Chondrocyte (in vitro differentiated cells): ENCODE measurements at places on chromosomes 11 and 22. TPM values are rescaled to one million over a fixed set of nuclear protein-coding genes. Genes with fewer than 3 reads are reported as not detected.
A peak's percentile ranks its signal among the peaks of the same experiment; 100 is the strongest.

The FAM181B gene
- 0.35 to 0.65 TPM (median 0.46 TPM) in 3 replicates for total RNA-seq

DNA sequence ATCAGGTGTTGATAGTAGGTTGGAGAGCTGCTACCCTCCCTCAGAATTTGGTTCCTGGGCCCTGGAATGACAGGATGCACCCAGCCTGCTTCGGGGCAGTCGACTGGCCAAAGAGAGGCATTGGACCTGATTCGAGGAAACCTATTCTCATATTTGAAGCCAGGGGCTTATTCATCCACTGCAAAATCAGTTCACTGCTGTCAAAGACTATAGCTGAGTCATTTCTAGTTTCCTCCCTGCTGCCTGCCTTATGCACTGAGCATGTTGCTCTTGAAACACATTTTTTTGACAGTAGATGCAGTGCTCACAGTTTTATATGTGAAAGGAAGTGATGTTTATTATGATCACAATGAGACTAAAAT is 565.4 kb downstream of the ETS1 start:
- no peak for DNase-seq

DNA sequence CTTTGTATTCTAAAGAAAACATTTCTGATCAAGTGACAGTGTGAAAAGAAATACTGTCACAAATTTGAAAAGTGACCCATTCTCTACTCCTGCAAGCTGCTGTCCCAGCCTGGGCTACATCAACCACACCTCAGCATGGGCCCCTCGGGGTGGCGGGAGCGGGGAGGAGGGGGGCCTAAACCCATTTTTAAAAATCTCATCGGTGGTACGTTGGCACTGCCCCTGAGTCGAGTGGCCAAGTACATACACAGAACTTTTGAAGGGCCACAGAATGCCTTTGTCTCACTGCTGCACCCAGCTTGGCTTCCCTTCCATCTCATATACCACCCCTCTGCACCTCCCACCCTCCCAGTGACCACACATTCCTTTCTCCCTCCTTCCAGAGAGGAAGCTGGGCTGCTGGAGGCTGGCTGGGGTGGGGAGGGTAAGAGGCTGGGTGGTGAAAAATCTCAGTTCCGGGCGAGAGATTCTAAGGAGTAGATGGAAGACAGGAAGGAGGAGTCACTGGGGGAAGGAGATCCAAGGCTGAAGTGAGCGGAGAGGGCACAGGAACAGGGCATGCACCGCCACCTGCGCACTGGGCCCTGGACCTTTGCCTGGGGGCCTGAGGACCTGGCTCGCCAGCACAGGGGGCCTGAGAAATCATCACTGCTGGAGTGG is 21.1 kb downstream of the FXYD6 start:
- DNase-seq, result peak; percentile 37

DNA sequence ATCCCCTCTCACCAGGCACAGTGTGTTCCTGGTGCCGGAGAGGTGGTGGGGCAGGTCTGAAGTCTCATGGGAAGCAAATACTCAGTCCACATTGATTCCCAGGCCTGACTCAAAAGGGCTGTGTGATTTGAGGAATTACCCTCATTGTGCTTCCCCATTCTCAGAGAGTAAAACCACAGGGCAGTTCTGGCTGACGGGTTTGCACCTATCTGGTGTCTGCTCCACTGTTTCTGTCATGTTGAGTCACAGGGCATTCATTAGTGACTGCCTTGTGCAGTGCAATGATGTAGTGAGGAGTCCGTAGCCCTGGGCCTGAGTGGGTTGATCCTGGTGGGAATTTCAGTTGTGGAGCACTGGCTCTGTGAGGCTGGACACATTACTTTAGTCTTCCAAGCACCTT is 85.2 kb upstream of the ARHGAP20 start:
- no peak for DNase-seq

The ADAMTS8 gene
- 0.77 to 1.0 TPM (median 1.0 TPM) in 3 replicates for total RNA-seq

DNA sequence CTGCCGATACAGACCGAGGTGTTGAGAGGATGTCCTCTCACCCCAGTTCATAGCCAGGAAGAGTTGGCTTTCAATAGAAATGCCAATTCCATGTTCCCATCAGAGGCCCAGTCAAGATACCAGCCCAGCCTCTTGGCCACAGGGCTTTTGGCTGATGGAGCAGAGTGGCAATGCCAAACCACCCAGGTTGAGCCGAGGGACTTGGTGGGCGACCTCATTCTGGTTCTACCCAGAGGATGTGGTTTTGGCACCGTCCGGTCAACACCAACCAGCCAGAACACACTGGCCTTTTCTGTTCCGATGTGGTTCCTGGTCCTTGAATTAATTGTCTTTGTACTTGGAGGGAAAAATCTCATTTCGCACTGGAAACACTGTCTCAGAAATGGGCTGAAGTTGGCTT is 60.5 kb downstream of the COMMD9 start:
- no peak for DNase-seq

DNA sequence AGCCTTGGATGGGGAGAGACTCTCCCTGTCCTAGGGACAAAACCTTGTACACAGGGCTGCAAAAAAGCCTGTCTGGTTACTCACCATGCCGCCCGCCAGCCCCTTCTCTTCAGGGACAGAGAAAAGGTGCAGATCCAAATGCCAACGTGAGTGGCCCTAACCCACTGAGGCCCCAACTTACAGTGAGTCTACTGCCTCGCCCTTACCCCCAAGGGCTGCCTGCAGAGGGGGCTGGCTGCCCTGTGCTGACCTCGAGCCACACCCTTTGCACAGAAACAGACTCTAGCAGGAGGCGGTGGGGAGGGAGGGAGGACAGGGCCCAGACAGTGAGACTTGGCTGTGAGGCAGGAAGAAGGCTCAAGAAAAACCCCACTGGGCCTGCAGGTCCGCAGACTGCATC is 13.6 kb upstream of the CHST1 start:
- DNase-seq, result no peak

The ACCS gene
- 5.8 to 14.7 TPM (median 11.1 TPM) in 3 replicates for total RNA-seq

DNA sequence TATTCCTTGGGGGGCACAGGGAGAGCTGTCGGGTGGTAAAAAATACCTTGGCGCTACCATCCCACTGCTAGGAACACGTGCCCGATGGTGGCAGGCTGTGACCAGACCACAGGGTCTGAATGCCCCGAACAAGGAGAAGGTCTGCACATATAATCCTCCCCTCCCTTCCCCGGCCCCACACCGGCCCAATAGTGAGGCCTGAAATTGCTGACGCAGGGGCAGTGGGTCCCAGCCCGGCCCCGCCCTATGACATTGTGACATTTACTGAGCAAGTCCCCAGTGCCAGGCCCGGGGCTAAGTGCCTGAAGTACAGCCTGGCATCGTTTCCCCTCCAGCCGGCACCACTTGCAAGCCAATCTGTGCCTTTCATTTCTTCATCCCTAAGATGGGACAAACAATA is 19.5 kb downstream of the MN1 start:
- DNase-seq, result no peak

DNA sequence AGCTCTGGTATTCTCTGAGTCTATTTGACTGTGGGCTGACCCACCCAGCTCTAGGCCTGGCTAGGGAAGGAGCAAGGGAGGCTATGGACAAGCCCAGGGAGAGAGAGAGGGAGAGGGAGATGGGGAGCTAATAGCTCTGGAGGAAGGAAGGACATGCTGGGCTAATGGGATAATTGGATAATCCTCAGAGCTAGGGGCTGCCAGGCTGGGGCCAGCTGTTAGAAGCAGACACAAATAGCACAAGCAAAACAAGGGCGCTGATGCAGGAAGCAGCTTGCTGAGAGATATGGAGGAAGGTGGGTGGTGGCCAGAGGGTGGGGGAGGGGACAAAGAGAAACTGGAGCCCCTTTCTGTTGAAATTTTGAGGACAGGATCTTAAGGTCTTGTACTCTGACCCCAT is 23.2 kb downstream of the ADORA2A start:
- DNase-seq, result no peak

- no peak for DNase-seq
Observed at GRCh38 chr11:59918987-59919589, 19.1 kb upstream of the OOSP1 start.

- no peak for DNase-seq
Observed at GRCh38 chr11:111395749-111396148, 16.7 kb upstream of the POU2AF1 start.

The KRTAP5-8 gene
- not detected in 3 replicates for total RNA-seq

DNA sequence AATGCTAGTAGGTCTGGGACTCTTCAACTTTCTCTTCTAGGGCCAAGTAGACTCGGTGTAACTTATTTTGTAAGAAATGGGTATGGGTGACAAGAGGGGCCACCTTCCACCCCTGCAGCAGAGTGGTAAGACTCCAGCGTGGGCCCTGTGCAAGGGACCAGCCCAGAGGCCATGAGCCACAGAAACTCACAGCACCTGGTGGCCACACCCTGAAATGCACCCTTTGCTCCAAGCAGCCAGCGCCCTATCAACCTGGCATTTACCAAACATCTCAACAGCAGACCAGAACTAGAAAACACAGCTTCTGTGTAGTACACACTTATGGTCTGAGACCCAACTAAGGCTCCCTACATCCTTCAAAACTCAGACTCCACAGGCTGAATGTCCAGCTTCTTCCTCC is 5.7 kb downstream of the CDCA5 start:
- no peak for DNase-seq

The CCDC83 gene
- not detected in 3 replicates for total RNA-seq

The MS4A10 gene
- total RNA-seq, result not detected in 3 replicates

- DNase-seq, result no peak
Observed at GRCh38 chr11:625636-626268, 997 bp upstream of the CDHR5 start.

The PTPN5 gene
- total RNA-seq, result not detected in 3 replicates

GRCh38 chr11:76592025-76592914 is 78.3 kb downstream of the LRRC32 start:
- no peak for DNase-seq

GRCh38 chr11:131841925-131842635 is 471.7 kb downstream of the NTM start:
- no peak for DNase-seq

GRCh38 chr11:76329983-76330382 is 50.9 kb downstream of the THAP12 start:
- peak; percentile 51 for DNase-seq

DNA sequence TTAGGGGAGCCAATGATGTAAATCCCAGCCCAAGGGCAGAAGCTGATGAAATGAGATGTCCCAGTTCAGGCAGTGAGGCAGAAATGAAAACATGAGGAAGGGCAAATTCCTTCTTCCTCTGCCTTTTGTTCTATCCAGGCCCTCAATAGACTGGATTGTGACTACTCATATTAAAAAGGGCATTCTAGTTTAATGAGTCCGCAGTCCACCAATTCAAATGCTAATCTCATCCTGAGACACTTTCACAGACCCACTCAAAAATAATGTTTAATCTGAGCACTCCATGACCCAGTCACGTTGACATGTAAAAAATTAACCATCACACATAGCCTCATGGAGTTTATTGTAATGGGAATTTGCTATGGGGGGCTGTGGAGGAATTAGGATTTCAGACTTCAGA is 717.9 kb downstream of the OPCML start:
- no peak for DNase-seq

- no peak for DNase-seq
Observed at GRCh38 chr11:104328512-104328907, 164.6 kb upstream of the PDGFD start.

DNA sequence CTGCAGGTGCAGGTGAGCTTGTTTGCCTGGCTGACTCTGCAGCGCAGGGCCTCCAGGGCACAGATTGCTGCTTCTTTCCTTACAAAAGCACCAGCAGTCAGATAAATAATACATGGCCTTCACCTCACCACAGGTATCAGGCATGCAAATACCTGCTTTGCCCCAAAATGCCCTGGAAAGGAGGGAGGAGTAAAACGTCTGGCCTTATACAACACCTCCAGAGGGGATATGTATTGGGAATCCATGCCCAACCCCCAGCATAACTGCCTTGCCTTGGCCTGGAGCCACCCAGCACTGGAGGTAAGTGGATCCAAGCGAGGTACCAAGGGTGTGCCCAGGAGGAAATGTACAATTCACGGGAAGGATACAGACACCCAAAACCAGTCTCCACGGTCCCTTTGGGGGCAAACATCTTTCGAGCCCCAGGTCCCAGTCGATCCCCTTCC is 860 bp downstream of the TMEM184B start:
- no peak for DNase-seq

DNA sequence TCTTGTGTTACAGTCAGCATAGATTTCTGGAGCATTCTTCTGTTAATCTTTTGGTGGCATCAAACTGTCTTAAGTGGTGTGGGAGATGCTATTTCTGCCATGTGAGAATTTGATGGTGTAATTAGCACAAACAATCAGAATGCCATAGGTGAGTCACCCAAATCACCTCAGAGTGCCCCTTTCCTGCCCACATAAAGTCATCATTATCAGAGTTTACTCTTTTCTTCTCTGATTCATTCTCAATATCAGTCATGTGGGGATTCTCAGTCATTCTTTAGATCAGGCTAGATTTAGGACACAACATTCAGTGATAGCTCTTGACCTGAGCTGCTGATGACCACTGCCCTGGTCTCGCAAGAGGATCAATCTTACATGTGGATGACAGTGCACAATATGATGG is 23.7 kb upstream of the MS4A6A start:
- no peak for DNase-seq

The NAALAD2 gene
- 0.23 to 1.7 TPM (median 1.1 TPM) in 3 replicates for total RNA-seq

DNA sequence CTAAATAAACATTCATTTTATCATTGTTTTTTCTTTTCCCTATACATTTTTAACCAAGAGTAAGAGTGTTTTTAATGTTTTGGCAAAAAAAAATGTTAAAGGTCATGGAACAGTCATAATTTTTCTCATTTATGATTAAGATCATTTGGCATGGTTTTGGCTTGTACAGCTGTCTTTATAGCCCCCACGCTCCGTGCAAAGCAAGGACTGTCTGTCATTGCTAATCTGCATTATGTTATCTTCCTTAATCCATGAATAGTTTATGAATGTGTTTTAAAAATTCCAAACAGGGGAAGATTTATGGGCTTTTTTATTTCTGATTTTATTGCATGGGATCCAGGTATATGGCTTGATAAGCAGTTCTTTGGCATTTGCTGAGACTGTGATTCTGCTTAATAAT is 28.1 kb downstream of the PGM2L1 start:
- DNase-seq, result no peak

DNA sequence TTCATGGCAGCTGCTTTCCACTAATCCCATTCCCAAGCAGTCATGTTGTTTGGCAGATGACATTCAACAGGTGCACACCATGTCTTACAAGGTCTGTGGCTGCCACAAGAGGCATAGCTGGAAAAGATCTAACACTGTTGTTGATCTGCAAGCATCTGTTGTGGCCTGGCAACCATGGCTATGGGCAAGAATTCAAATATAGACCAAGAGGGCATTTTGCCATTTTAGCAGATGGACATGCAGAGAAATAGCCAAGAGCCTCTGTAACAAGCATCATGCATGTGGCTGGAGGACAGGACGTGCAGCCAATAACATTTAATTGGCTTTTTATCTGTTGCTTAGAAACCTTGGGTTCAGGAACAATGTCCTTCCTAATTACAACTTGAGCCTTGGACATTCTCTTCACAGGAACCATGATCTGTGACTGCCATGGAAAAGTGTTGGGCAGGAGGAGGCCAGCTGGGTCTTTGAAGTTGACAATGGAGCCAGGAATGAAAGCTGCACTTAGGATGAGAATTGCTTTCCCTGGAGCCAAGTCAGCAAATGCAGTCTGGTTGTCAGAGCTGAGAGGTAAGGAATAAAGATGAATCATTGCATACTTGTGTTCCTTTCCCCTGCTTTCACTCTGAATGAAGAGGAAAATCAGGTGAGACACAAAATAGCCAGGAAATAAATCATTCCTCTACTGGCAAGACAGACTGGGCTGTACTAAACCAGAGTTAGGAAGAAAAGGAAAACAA is 113.6 kb upstream of the ANO5 start:
- no peak for DNase-seq
